LoVo (cell line): ENCODE measurements at places on chromosomes 1 and 21.

DNA sequence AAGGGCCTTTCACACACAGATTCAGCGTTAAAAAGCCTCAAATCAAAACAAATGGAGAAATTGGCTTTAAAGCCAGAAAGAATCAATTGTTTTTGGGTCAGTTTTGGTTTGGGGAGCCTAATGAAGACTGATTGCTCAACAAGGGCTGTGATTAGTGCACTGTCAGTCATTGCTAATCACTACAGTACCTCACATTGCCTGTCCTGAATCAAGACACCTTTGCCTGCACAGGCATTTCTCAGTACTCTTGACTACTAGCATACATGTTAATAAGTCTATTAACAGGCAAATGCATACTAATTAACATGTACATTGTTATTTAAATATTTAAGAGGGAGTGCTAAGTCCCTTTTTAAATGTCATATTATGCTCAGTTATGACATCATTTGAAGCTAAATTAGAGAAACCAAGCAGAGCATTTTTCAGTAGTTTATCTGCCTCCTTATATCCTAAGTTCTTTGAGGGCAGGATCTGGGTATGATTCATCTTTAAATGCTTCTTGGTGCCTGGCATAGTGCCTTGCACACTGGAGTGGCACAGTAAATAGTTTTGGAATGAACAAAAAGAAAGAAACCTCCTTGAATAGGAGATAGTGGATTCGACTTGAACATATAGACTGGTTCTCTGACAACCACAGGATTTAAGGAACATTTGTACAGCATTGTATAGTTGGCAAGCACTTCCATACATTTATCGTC, 25.8 kb upstream of the CCN1 start:
- no peak for DNase-seq

GRCh38 chr1:92186081-92186480, 31.6 kb upstream of the C1orf146 start:
- DNase-seq, result no peak

- no peak for DNase-seq
These were observed 2.1 kb downstream of the TEX38 start for GRCh38 chr1:46673749-46674182.

DNA sequence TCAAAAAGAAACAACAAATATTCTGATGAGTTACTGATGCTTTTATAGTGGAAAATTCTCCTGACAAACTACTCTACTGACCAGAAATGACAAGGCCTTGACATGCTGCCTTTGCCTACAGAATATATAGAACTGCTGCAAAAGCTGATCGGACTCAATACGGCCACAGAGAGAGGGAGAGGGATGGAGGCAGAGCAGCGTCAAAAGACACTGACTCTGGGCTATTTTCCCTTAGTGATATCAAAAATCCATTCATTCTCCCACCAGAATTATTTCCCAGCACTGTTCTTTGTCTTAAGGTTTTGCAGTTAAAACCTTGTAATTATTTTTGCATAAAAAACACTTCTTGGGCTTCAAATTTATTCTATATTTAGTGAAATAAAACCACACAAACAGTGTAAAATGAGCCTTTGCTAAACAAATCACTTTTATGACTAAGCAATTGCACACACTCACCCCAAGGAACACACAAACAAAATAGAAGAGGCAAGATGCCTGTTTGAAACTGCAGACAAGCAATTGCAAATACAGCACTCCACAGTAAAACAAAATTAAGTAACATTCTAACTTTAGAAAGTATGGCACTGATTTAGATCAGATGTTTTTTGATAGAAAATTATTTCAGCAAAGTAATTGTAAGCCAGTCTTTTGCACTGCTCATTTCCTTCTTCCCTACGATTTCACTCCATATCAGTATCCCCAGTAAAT, 1036.4 kb downstream of the ADGRL2 start:
- DNase-seq, result no peak

- no peak for DNase-seq
These were observed 477.1 kb upstream of the NR5A2 start for GRCh38 chr1:199550199-199551065.

- DNase-seq, result no peak
These were observed 666 bp upstream of the BEND5 start for GRCh38 chr1:48777219-48777895.

- no peak for DNase-seq
These were observed 54.5 kb downstream of the COL6A1 start for GRCh38 chr21:46035809-46036695.

DNA sequence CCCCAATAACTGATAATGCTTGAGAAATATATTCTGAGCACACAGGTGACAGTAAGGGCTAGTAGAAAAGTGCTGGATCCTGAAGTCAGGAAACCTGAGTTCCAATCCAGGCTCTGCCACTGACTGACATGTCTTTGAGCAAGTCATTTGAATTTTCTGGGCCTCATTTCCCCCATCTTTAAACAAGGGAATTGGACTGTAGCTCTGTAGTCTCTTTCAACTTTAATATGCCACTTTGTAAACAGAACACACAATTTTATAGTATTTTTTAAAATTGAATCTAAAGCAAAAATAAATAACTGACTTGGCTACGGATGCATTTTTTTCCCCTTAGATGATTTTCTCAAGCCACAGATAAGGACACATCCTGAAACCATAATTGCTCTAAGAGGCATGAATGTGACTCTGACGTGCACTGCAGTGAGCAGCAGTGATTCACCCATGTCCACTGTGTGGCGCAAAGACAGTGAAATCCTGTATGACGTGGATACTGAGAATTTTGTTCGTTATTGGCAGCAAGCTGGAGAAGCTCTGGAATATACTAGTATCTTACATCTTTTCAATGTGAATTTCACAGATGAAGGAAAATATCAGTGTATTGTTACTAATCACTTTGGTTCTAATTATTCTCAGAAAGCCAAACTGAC, 37.0 kb downstream of the LRIG2 start:
- DNase-seq, result no peak

GRCh38 chr1:224609333-224609732, 6.8 kb upstream of the CNIH3 start:
- DNase-seq, result no peak

DNA sequence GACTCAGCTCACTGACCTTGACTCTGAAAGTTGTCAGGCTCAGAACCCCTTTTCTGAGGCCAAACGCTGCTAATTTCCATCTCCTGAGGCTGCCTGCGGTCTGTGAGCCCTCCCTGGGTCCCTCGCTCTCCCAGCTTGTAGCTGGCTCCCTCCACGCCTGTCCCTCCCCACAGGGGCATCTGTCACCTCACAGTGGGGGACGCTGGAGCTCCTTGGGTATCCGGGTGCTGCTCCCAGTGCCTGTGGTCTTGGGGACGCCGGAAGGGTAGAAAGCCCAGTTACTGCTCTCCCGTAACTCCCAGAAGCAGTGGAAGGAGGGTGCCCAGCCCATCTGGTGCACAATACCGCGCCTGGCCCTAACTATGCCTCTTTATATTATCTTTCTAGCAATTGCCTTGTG, 13.0 kb upstream of the MMEL1 start:
- DNase-seq, result no peak

DNA sequence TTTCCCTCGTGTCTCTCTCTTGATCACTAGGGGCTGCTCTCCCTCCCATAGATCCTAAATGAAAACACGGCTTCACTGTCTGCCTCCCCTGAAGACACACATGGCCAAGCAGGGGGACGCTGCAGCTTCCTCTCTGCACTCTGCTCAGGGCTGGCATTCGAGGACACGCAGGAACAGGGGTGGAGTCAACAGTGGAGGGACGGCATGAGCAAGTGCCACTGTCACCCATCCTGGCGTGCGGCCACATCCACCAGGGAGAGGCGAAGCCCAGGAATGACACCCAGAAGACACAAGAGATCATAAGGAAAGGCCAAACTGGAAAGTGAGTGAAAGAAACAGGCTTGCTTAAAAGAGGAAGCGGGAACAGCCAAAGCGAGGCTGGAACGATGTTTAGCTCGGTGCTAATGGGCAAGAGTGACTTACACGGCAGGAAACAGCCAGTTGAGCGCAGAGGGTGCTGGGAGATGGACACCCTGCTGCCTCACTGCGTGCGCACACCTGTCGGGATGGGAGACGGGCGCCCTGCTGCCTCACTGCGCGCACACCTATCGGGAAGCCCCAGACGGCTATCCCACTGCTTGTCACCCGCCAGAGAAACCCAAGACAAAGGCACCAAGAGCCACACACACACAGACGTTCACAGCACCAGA, 13.6 kb upstream of the C1QTNF12 start:
- no peak for DNase-seq

DNA sequence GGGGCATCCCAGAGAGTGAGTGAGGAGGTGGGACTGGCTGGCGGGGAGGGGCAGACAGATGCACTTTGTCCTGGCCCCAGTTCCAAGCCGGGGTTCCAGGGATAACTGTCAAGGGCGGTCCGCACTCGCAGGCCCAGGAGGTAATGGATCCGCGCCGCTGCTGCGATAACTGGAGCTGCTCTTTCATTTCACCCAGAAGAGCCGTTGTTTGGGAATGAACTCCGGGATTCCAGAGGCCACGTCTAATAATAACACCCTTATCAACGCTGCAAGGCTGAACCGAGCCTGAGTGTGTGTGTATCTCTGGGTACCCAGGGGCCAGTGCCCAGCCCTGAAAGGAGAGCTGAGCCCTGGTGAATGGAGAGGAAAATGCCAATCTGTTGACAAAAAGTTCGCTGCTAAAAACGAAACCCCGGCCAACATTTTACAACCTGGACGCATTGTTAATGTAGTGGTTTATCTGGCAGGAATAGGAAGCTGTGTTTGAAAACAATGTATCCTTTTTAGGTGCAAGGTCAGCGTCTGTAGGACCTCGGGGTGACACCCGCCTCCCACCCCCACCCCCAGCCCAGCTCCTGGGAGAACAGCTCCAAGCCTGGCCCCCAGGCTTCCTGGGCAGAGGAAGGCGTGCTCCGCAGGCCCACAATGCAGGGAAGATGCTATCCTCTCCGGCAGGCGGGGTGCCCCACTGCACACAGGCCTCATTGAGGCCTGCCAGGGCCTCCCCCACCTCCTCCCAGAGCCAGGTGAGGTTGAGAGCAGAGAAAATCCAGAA, 119.7 kb downstream of the PROX1 start:
- DNase-seq, result no peak

DNA sequence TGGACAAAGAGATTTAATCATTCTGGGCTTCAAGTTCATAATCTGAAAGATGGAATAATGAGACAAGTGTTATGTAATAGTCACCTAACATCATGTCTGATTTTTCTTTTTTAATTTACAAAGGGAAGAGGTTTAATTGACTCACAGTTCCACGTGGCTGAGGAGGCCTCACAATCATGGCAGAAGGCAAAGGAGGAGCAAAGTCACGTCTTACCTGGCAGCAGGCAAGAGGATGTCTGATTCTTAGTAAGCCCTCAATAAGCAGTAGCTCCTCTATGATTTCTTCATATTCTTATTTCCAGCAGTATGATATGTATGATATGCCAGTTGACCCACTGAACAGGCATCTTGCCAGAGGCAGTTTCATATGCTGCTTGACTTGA, 152.7 kb downstream of the S1PR1 start:
- no peak for DNase-seq

DNA sequence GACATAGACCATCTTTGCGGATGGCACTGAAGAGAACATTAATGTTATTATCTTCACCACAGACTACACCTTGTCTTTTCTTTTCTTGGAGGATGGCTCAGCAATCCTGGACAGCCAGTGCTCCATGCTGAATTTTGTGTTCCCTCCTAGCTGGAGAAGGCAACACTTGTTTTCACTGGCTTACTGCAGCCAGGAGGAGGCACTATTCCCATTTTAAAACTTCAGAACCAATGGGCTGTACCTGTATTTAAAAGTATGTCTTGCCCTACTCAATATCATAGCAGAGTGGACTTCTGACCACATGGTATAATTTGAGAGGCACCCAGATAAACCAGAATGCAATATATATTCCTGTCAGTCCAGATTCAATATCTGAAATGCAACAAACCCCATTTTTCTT, 53.3 kb upstream of the POGK start:
- DNase-seq, result no peak
